ENCODE measurements at places on chromosomes 5 and 9.

DNA sequence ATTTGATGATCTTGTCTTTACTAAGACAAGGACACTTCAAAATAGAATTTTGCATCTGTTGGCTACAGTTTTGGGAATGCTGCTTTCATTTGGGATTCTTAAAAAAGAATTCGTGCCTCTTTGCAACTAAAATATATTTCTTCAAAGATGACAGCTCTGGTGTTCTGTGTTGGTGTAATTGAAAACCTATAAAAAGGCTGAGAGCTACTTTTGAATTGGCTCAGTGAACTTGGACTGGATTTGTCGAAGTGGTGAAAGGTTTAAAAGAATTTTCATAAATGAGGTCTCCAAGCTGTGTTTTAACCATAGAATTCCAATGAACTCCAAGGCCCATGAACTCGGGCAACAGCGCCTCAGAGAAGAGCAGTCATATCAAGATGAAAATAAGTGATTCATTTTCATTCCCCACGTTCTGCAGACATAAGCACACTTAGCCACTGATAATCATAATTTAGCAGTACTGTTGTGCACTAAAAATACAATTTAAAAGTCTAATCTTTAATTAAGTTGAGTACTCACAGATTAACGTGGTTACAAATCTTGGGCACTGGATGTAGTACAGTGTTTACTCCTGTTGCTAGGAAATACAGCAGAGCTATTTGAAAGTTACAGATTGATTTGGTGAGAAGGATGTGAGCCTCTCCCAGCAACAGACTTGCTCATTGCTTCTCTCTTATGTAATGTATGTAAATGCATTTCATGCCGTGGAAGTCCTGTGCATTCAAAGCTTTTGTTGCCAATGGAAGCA, 10.9 kb downstream of the SNCAIP start:
- DNase-seq = no peak

DNA sequence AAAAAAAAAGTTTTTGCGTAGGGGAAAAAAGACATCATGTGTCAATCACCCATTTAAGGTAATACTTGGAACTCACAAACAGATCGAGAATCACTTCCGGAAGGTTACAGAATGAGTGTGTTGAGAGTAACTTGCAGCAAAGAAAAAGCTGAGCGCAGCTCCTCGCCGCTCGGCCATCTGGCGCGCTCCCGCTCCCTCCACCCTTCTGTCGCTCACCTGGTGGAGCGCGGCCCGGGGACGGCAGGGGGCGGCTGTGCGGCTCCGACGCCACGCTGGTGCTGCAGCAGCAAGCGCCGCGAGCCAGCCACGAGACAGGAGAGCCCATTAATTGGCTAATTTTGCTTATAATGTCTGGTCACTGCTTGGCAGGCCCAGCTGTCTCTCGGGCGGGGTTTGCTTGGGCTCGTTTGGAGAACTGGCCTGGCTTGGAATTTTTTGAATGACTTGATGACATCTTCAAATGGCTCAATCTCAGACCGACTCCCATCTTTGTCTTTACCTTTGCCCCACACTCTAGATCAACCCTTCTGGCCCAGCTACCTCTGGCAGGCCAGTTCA, 601.8 kb downstream of the CCDC171 start:
- DNase-seq = peak; percentile 69

DNA sequence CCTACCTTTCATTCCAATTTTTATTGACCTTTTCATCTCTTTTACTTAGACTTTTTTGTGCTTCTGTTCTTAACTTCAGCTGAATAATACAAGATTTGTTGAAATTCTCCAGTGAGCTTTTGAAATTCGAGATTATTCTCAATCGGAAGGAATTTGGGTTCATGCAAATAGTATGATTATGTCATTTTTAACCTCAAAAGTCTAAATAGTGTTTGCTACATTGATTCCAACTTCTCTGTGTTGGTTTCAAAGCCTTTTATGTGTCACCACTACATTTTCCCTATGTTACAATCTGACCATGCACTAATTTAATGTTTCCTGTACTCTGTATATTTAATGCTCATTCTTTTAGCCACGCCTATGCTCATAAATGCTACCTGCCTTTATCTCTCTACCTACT, 44.1 kb downstream of the VPS13A start:
- no peak for DNase-seq

DNA sequence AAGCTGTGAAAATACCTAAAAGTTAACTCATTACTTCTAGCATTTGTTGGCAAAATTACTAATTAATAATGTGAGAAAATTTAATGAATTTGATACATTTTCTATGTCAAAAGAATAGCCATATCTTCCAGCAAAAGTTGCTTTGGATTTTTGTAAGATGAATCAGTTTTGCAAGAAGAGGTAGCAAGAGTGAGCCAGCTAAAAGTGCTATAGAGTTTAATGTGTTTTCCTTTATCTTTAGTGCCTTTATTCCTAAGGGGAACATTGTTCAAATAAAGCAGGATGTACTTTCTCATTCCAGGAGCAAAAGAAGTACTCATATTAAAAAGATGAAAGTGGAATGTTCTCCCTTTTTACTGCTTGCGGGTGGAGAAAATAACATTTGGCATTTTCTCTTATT, 622.2 kb downstream of the ANXA1 start:
- no peak for DNase-seq

All from GM12865 (cell line).